ENCODE measurements at places on chromosomes 6 and 20. TPM values are rescaled to one million over a fixed set of nuclear protein-coding genes. Genes with fewer than 3 reads are reported as not detected.
A peak's percentile ranks its signal among the peaks of the same experiment; 100 is the strongest.

DNA sequence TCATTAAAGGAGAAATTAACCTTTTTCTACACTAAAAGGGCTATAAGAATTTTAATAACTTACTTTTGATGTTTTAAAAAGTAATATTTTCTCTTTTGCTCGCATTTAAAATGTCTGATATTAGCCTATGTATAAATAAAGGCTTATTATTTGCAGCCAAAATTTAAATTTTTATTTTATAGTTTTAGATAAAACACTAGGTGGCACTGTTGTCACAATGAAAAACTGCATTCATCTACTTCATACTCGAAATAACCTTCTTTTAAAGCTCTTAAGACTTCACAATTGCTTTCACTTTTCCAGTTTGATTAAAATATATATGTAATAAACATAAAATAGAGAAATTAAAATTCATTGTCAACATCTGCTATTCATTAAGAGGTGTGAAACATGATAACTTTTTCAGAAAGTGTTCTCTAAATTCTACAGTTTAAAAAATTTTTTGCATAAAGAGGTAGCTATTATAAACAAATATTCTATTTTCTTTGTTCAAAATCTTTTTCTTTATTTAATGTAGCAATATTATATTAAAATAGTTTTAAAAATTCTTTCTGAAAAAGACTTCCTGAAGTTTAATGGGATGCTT, 78.8 kb upstream of the DEFB112 start:
- DNase-seq: peak; percentile 1

DNA sequence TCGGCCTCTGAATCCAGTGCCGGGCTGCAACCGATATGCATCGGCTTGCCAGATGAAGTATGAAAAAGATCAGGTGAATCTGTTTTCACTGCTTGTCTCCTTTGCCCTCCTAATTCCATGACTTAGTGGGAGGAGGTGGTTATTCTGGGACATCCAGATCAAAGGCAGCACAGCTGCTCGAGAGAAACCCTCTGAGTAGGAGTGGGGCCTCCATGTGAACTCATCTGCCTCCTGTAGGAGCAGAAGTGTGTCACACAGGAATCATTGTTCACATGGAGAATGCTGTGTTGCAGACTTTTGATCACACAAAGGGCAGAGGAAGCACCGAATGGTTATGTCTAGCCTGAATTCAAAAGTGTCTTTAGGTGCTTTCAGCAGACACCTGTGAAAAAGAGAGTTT, 73.1 kb upstream of the SLC22A1 start:
- DNase-seq: no peak

DNA sequence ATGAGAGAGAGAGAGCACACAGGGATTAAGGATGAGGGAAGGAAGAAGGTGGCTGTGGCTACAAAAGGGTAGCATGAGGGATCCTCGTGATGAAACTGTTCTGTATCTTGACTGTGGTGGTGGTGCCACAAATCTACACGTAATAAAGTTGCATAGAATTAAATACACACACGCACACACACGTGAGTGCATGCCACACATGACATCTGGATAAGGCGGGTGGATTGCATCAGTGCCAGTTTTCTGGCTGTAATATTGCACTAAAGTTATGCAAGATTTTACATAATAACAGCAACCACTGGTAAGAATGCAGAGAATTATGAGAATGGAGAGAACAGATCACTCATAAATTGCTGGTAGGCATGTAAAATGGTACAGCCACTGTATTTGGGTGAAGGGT, 16.9 kb upstream of the STK35 start:
- DNase-seq: no peak

DNA sequence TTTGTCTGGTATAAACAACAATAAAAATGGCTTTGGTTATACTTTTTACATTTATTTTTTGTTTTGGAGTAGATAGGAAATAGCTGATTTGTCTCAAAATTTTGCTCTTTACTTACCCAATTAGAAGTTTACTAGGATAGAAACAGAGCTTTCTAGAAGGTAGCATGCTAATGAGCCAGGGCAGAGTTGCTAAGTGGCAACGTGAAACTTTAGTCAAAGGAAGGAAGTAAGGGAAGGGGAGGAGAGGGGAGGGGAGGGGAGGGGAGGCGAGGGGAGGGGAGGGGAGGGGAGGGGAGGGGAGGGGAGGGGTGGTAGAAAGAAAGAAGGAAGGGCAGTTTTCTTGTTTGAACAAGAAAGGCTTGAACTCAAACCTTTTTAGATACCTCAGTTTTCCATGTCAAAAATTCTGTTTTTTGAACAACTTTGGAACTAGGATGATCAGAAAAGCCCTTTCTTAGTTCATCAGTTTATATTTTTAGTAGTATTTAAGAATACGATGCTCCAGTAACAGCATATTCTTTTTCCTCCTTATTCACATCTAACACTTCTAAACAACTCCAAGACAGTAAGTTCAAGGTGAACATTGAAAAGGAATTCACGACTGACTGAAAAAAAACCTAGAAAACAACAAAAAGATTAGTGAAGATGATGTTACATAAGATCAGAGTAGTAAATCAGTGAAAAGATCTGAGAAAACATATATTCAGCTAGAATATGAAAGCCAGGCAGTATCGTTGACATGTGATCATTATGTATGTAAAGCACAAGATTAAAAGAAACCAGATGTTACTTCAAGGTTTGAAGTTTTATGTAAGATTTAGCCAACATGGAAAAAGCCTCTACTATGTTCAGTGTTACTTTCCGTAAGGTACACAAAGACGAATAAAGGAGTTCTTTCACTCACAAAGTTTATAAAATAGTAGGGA, 263.4 kb downstream of the ARHGAP18 start:
- DNase-seq: no peak

DNA sequence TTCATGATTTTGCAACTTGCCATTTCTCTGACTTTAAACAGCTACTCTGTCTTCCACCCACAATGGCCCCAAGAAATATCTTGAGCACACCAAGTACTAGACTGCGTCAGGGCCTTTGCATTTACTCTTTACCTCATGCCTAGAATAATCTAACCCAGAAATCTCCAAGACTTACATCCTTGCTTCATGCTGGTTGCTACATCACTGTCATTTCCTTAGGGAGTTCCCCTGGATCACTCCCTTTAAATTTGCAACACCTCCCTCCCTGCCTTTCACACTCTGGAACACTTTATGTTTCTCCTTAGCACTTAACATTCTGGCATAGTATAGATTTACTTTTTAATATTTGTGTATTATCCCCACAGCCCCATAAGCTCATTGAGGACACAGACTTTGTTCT, 4.9 kb upstream of the ELOVL5 start:
- no peak for DNase-seq

DNA sequence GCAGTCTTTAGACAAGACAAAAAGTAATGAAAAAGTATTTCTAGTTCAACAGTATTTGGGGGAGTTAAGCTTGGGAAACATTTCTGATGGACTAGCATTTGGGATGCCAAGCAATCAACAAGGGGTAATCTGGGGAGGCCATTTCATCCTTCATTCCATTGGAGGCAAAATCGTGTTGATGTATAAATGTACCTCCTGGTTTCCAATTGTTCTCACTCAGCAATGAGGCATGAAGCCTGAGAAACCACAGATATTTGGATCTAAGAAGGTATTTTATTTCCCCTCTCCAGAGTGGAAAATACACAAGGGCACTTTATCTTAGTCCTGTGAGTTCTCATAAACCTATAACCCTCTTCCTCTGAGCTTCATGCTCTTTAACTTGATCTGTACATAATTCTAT, 68.2 kb downstream of the TBX18 start:
- no peak for DNase-seq

DNA sequence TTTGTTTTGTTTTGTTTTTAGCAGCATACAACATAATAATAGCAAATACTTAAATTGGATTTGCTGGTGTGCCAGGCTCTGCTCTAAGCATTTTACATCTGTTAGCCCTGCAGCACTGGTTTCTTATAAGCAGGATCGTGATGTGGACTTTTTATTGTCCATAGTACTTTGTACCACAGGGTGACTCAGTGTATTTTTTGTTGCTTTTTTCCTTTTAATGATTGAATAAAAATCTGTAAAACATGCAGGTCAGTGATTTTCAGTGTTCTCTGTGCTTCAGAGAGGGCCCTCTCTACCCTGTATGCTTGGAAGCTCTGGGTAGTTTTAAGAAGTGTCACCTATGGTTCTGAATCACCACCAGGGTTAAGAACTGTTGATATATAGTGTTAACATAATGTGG, 4.0 kb downstream of the NT5DC1 start:
- DNase-seq: no peak

DNA sequence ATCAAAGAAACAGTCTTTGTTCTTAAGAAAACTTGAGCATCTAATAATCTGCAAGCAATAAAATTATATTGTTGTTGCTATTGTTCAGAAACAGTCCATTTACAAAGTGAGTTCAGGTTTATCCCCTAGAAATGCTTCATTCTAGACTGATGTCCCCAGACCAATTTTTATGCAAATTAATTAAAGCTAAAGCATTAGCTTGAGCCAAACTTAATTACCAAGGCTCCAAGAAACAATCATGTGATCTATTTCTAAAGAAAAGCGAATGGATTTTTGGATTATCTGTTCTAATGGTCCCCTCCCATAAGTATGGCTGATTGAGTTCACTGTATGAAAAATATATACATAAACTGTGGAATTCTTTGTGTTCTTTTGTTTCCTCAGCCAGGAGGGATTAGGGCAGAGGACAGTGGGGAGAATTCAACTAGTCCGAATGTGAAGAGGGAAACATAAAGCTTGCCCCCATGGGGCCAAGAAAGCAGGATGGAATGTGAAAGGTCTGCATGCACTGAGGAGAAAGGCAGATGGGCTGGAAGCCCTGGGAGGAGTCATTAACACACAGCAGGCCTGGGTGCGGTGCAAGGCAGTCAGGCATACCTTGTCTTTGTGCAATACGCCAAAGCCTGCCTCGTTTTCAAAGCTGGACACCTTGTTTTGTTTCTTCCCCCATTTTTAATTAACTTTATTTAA, 597.1 kb downstream of the KIF16B start:
- DNase-seq: peak; percentile 41

DNA sequence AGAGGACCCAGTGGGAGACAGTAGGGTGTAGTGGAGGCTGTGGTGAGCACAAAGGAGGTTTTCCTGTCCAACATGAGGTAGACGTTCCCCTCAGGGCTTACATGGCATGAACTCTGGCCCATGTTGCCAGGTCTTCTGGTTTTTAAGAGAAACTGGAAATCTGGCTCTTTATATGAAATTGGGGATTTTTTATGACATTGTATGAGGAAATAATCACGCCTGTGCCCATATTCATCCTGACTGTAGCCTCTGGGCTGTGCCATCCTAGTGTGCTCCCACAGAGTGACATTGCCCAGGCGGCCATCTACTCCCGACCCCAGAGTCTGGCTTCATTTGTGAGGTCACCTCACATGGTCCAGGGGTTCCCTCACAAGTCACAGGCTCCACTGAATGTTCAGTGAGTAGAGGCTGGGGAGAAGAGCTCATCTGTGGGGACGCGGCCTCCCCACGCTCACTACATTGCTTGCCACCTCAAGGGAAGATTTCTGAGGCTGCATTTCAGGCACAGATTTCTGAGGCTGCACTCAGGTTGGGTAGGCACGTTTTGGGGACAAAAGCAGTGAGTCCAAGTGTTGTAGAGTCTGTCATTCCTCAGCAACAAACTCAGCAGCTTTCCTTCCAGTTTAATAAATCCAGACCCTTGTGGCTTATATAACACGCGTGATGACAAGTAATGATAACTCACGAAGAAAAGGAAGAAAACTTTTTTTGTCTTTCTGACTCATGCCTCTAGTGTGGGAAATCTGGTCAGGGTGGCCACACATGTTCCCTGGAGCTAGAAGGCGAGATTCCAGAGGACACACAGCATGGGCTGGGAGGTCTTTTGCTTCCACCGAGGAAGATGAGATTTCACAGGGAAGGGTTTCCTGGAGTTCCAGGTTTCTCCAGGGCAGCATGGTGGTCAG, 41.7 kb downstream of the SLC24A3 start:
- no peak for DNase-seq

GRCh38 chr20:38132156-38132909, 32.7 kb downstream of the TGM2 start:
- DNase-seq: no peak

The ELOVL4 gene
- 29.2 TPM for total RNA-seq

The ADAM33 gene
- 6.3 TPM for total RNA-seq

The IRF4 gene
- 0.27 TPM for total RNA-seq

The FKBP1C gene
- total RNA-seq: 0.36 TPM

The HLA-DRB5 gene
- not detected for total RNA-seq

The MROH8 gene
- total RNA-seq: 4.2 TPM

The PAK5 gene
- 27.8 TPM for total RNA-seq

The TMEM14B gene
- total RNA-seq: 46.7 TPM

The SYCP2L gene
- 4.7 TPM for total RNA-seq

Data from cerebellum (tissue), 4 donors.